Inflammatory macrophage treated with lipopolysaccharide for 4 hours (primary cell): ENCODE measurements at places on chromosomes 12 and 14.
A peak's percentile ranks its signal among the peaks of the same experiment; 100 is the strongest.

GRCh38 chr12:18130851-18131250 is 40.9 kb upstream of the RERGL start:
- no peak for DNase-seq

GRCh38 chr12:64025174-64025958 is 180.9 kb downstream of the SRGAP1 start:
- no peak for DNase-seq

GRCh38 chr12:96493106-96493505 is 3.7 kb downstream of the CFAP54 start:
- no peak for DNase-seq

GRCh38 chr12:120101617-120102016 is 14.9 kb downstream of the RAB35 start:
- DNase-seq, result no peak

DNA sequence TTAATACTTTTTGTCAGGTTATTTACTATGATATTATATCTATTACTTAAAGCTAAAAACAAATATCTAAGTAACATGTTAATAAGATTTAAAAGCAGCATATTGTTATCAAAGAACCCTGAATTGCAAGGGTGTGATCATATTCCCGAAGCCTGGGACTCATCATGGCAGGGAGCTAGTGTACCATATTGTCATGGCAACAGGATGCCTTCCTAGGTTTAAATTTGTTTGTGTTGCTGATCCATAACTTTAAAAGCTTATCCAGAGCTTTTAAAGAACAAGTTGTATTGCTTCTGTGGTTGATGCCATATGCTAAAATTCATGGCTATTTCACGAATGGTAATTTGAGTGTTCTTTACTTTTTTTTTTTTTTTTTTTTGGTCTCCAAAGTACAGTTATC is 500.5 kb downstream of the NAV3 start:
- no peak for DNase-seq

DNA sequence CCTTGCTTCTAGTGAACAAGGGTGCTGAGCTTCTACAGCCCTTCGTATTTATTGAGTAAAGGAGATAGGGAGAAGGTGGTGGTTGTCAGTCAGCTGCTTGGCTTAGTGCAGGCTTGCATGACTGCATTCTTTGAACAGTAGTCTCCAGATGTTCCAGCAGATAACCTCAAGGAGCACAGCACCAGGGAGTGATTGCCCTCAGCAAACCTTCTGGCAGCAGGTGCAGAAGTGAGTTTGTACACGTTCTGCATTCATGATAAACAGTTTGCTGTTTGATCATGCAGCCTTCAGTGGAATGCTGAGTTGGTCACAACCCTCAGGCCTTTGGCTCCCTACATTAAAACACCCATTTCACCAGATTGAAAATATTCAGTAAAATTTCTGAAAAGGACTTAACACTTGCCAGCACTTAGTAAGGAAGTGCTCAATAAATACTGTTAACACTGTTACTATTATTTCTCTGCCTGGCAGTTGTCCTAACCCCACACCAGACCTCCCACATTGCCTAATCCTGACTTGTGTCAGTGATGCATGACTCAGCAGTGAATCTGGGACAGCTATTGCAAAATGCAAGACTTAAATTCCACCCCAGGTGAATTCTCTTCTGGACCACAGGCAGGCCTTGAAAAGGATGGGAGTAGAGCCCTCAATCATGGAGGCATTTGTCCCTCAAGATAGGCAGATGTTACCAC is 18.9 kb upstream of the CARMIL3 start:
- DNase-seq, result peak; percentile 88
